ENCODE measurements at places on chromosomes 6 and 20.

DNA sequence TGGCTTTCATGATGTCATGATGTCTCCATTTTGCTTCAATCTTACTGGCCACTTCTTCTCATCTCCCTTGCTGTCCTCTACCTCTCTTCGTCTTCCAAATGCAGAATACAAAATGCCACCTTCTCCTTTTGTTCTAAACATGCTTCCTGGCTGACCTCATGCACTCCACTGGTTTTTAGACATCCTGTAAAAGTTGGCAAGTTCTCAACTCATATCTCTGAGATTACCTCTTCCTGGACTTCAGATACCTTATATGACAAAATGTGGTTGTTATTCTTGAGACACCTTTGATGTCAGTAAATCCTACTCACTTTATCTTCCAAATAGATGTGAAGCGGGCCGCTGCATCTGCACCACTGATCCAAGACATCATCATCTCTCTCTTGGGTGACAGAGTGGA is 212.7 kb upstream of the FOXA2 start:
- no peak for DNase-seq

DNA sequence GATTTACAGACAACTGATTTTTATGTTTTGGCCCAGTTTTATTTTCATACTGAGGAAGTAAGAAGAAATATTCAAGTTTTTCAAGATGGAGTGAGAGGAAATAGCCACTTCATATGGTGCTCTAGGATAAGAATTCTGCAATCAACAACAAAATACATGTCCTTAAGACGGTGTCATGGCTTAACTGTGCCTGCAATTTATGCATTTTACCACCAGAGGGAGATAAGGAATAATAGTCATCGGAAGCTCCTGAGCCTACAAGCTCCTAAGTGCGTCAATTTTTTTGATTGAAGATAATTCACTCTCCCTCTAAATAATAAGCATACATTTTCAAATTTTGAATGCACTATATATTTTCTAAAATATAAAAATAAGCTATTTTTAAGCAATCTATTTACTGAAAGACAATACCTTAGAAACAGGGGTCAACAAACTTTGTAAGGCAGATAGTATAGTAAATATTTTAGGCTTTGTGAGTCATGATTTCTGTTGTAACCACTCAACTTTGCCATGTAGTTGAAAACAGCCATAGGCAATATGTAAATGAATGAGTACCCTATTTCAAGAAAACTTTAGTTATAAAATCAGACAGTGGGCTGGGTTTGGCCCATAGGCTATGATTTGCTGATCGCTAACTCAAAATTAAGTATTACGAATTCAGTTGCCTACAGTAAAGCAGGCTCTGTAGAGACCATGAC is 230.9 kb upstream of the DTNBP1 start:
- peak; percentile 92 for DNase-seq

- no peak for DNase-seq
Observed at GRCh38 chr20:2283706-2284423, 11.9 kb upstream of the TGM3 start.

- DNase-seq, result peak; percentile 99
Observed at GRCh38 chr20:32358883-32359632, 927 bp downstream of the ASXL1 start.

GRCh38 chr6:16802071-16802470 is 40.8 kb upstream of the ATXN1 start:
- DNase-seq, result no peak

GRCh38 chr6:139551376-139551775 is 176.9 kb upstream of the CITED2 start:
- DNase-seq, result no peak

GRCh38 chr6:45054610-45055009 is 273.5 kb upstream of the RUNX2 start:
- no peak for DNase-seq

DNA sequence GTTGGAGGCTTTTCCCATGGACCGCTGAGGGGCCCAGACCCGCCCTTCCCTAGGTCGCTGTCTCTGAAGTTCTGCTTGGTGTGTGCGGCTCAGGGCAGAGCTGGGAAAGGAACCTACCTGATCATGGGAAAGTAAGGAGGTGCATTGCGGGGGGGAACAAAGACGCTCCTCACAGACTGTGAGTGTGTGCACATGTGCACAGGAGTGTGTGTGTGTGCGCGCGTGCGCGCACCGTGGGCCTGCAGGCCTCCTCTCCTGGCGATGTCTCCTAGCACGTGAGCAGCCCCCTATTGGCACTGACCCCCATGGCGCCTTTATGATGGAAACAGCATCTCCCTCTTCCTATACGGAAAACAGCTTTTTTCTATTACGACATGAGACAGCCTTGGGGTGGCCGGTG is 224.1 kb downstream of the TAF4 start:
- DNase-seq, result no peak

DNA sequence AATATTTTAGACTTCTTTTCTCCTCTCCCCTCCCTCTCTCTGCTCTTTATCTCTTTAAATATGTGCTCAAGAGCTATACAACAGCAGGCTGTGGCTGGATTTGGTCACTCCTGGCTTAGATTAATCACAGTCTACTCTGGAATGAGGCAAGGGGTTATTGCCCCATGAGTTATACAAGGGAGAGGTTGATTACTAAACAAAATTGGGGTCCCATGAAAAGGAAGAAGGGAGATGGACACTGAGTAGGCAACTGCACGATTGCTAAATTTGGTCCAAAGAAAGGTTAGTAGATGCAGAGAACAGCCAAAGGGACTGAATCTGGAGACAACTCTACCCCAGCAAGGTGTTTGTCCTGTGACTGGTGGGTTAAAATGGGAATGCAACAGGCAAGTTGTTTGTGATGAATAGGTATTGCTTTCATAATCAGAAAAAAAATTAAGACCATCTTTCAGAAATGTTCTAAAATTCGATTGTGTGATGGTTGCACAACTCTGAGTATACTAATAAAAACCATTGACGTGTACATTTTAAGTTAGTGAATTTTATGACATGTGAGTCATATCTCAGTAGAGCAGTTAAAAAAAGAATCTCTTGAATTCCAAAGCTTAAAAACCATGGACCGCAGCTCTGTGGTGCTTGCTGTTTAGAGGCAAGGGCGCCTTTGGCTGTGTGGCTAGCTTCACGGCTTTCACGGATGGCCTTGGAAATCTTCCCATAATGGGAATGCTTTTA is 57.1 kb downstream of the KIZ start:
- no peak for DNase-seq

GRCh38 chr6:53566755-53567154 is 21.9 kb upstream of the GCLC start:
- no peak for DNase-seq

DNA sequence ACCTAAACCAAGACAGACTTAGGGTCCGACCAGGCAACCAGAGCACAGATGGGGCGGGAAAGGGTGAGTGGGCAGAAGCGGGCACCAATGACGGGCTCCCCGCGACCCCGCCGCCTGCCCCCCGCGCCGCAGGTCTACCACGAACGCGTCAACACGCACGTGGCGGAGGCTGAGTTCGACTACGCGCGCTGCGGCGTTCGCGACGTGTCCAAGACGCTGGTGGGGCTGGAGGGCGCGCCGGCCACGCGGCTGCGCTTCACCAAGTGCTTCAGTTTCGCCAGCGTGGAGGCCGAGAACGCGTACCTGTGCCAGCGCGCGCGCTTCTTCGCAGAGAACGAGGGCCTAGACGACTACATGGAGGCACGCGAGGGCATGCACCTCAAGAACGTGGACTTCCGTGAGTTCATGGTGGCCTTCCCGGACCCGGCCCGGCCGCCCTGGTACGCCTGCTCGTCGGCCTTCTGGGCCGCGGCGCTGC is 5.1 kb downstream of the TMEM151B start:
- DNase-seq, result no peak

DNA sequence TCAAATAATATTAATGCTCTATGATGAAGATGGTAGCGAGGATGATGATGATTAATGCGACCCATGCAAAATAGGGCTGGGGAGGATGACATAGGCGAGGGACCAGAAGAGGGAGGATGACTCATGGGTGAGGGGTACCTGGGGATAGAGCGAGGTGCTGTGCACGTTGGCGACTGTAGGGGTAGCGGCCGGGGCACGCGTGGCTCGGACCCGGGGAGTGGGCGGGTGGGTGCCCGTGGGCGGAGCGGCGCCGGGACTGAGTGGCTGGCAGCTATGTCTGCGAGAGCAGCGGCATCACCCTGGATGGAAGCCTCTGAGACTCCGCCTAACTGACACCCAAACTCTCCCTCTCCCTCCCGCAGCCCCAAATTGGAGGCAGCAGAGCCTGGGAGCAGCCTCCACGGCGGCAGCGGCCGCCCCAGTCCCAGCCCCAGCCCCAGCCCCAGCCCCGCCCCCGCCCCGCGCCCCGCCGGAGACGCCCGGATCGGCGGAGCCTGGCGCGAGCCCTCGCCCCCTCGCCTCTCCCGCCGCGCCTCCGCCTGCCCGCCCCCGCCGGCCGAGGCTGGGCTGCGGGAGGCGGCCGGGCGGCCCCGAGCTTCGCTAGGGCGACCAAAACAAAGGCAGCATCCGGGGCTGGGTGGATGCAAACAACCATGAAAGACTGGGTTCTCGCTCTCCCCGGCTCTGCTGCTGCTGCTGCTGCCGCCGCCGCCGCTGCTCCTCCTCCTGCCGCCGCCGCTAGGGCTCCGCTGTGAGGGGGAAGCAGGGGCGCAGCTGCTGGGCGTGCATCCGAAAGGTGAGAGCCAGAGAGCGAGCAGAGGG is at the start of gene RIMS1:
Gene RIMS1 (plus strand): TSS at position 367 of the 822 bp plus-strand sequence. CDS start 474 bp downstream, outside the sequence.
- peak; percentile 82 for DNase-seq

GRCh38 chr6:54063228-54063539 is 48.1 kb upstream of the MLIP start:
- no peak for DNase-seq

DNA sequence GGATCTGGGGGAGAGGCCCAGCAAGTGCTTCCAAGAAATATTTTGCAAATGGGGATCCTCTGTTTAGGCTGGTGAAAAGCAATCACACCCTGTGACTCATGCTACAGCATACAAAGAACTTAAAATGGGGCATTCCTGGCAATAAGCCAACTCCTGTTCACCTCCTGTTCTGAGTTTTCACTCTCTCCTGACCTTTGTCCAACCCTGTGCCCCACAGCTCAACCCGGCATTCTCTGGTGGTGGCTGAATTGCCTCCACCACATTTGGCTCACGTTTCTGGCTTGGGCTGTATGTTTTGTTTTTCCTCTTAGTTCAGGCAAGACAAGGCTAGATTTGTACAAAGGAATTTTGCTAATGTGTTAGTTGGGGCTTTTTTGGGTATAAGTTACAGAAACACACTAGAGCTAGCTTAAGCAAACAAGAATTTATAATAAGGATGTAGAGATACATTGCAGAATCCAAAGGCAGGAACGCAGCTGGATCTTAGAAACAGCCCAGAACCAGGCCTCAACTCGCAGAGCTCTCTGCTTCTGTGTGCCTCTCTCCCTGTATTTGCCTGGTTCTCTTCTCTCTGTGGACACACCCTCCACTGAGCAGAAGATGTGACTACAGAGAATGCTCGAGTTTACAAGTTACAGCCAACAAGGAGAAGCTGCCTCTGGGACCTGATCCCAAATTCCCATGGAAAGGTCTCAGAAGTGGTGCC is 9.4 kb downstream of the ABCC10 start:
- DNase-seq, result no peak

GRCh38 chr6:14619419-14619781 is 501.8 kb downstream of the CD83 start:
- no peak for DNase-seq

GRCh38 chr6:87794922-87795885 is 93.2 kb upstream of the AKIRIN2 start:
- peak; percentile 25 for DNase-seq

DNA sequence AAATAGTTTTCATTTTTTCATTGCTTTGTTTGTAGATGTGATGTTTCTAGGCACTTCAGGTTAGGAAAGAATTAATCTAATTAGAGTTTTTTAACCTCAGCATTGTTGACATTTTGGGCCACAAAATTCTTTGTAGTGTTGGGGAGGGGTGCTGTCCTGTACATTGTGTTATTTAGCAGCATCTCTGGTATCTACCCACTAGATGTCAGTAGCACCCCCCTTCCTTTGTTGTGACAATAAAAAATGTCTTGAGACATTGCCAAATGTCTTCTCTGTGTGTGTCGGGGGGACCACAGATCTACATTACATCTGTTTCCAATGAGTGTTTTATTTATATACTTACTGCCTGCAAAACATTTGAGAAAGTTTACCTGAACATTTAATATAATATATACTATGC is 45.6 kb downstream of the EYA4 start:
- DNase-seq, result peak; percentile 54

DNA sequence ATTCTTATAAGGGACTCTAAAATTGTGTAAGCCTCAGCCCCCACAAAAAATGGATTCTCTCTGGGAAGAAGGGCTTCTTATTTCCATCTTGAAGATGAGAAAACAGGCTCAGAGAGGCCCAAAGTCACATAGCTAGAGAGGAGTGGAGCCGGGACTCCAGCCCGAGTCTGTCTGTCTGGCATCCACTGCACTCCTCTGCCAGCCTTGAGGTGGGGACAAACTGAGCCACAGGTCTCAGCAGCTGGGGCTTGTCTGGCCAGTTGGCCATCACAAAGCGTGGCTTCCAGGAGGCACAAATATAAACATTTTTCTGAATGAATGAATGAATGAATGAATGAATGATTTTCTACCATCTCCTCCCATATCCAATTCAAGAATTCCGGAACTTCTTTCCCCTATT is 42.9 kb upstream of the EYA2 start:
- no peak for DNase-seq

DNA sequence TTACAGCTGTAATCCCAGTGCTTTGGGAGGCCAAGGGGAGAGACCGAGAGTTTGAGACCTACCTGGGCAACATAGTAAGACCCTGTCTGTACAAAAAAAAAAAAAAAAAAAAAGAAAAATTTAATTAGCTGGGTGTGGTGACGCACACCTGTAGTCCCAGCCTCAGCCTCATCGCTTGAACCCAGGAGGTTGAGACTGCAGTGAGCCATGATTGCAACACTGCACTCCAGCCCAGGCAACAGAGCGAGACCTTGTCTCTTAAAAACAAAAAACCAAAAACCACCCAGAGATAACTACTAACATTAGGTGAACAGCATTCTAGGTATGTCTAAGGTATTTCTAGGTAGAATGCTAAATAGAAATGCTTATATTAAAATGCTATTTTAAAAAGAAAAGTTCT is 21.0 kb upstream of the PI16 start:
- no peak for DNase-seq

DNA sequence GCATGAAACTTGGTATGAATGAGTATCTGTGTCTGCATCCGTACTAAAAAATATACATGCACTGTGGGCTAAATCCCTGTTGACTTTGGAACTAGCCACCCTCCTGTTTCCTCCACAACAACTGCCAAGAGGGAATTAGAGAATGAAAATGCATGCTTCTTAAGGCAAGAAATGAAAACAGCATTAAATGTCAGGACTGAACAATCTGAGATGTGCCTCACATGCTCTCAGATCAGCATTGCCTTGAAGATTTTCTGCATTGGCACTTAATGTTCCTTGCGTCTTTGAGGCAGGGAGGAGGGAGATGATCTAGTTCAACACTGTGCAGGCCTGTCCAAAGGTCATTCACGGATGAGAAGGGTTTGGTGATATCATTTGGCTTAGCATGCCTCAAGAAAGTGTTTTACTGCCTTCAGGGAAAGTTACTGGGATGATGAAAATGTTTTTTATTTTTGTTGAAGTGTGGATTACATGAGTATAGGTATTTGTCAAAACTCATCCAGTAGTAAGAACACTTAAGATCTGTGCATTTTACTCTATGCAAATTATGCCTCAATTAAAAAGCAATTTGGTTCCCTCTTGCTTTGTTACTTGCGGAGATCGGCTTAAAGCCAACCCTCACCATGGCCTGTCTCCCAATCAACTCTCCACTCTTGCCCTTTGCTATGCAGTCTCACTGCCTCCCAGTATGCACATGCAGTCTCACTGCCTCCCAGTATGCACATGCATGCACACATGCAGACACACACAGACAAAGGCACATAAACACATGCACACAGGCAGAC is 47.5 kb upstream of the RIN2 start:
- DNase-seq, result no peak

GRCh38 chr6:170404036-170404435 is 97.5 kb downstream of the FAM120B start:
- DNase-seq, result no peak

Measured in GM23338 (cell line).